ENCODE measurements at places on chromosomes 3 and 15.

- DNase-seq, result peak; percentile 21
Measured at GRCh38 chr15:45048794-45049631, 26.0 kb downstream of the SORD start.

DNA sequence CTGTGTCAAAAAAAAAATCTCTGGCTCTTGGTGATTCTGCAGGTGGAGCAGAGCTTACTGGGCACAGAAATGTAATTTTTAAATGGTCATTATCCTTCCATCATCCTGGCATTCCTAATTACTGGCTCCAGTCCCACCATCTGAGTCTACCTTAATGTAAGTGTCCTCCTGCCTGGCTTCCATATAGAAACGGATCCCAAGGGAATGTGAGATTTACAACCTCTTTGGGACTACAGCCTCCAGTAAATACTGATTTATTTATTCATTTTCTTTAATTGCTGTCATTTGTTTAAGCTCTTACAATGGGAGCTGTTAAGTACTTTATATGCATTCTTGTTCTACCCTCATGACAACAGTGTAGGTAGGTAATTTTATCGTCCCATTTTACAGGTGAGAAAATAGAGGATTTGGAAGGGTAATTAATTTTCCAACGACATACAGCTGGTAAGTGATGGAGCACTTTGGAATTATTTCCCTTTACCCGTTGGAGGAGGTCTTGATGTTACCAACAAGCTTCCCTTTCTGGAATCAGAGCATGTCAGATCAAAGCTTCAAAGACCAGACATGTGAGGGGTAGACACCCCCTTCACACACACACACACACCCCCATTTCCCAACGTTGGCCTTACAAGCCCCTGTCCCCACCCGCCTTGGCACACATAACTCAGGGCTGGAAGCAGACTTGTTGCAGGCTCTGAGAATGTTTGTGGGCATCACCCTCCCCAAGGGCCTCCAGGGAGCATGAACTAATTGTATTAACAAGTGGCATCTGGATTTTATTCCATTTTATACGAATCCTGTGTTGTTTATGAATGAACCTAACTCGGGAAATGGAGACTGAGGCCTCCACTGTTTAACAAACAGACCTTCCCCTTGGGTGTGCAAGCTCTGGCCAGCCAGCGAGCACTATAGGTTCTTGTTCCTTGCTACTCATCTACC lies 116.9 kb downstream of the ALDH1A2 start:
- DNase-seq, result no peak

GRCh38 chr15:74499366-74499765 lies 38.4 kb upstream of the UBL7 start:
- no peak for DNase-seq

DNA sequence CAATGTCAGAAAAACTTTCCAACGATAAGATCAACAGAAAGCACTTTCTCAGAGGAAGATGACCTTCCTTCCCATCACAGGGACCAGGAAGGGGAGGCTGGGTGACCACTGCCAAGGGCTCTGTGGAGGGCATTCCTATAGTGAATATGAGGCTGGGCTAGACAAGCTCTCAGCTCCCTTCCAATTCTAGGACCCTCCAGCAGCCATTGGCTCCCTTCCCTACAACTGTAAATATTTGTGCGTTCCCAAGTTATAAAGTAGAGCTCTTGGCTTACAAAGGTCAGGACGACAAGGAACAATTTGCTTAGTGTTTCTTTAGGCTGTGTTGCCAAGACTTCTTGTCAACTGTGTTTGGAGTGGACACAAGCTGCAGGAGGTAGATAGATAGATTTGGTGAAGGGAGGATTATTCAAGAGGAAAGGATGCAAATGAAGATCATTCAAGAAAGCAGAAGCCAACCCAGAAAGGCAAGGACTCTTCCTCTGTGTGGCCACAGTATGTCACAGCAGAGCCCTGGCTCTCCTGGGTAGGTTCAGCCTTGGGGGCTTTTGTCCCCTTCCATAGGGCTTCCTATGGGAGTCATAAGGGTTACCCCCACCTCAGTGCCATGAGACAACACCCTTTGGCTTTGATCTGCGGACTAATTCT lies 223.6 kb upstream of the TLE3 start:
- no peak for DNase-seq

DNA sequence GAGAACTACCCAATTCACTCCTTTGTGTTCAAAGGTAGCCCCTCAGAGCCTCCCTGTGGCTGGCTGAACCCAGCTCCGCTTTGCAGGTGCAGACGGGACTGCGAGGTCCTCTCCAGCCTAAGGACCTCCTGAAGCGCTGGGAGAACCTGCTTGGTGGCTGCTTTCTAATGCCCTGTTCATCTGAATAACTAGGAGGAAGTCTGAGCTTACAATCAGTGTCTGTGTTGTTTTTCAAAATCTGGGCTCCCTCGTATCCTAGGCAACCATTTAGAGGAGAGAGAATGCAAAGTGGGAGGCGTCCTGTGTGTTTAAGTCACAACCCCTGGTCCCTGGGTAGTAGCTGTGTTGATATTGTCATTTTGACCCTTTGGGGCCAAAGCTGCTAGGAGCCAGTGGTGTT lies 99.9 kb downstream of the GABRG3 start:
- no peak for DNase-seq

- DNase-seq, result no peak
Measured at GRCh38 chr3:123656691-123657090, 71.8 kb upstream of the HACD2 start.

GRCh38 chr15:75663931-75664421 lies 16.3 kb downstream of the SNX33 start:
- no peak for DNase-seq

DNA sequence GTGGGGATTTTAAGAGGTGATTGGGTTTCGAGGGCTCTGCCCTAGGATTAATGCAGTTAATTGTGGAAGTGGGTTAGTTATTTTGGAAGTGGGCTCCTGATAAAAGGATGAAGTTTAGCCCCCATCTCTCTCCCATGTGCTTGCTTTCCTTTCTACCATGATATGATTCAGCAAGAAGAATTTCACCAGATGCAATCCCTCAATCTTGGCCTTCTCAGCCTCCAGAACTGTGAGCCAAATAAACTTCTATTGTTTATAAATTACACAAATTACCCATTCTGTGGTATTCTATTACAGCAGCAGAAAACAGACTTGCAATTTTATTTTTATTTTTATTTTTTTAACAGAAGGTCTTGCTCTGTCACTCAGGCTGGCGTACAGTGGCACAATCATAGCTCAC lies 27.3 kb upstream of the UBE2E1 start:
- DNase-seq, result peak; percentile 41

DNA sequence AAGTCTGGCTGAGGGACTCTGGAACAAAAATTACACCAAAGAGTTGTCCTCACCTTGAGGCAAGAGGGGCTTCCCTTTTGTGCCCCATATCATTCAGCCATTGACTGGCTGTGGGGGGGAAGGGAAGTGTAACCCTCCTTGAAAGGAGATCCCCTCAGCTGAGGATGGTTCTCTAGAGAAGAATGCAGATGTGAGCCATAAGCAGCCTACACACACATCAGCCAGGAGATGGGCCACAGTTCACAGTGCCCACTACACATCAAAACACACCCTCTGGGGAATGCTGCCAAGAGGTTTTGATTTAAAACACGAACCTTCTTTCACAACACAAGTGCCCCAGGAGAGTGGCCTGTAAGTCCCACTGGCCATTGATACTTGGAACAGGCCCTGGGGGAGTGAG lies 231.2 kb upstream of the CTDSPL start:
- no peak for DNase-seq

DNA sequence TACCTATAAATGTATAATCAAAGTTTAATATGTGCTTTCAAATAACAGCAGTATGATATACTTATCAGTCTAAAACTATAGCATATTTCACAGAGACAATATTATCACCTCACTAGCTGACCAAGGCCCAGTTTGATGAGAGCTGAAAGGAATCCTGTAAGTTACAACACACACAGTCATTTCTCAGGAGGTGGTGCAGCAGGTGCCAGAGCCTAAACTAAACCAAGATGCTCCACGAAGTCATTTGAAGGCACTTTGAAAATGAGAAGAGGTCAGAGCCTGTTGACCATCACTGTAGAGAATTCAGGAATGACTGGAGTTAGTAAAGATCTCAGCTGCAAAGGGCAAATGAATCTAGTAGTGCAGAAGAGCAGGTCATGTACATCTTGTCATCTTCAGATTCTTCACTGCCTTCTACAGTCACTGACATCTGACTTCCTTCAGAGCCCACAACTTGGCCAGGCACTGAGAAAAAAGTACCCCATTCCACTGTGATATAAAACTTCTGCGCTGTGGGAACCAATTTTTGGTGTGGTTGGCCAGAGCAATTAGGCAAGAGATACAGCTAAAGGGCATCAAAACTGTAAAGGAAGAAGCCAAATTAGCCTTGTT lies 7.9 kb downstream of the GBE1 start:
- no peak for DNase-seq

DNA sequence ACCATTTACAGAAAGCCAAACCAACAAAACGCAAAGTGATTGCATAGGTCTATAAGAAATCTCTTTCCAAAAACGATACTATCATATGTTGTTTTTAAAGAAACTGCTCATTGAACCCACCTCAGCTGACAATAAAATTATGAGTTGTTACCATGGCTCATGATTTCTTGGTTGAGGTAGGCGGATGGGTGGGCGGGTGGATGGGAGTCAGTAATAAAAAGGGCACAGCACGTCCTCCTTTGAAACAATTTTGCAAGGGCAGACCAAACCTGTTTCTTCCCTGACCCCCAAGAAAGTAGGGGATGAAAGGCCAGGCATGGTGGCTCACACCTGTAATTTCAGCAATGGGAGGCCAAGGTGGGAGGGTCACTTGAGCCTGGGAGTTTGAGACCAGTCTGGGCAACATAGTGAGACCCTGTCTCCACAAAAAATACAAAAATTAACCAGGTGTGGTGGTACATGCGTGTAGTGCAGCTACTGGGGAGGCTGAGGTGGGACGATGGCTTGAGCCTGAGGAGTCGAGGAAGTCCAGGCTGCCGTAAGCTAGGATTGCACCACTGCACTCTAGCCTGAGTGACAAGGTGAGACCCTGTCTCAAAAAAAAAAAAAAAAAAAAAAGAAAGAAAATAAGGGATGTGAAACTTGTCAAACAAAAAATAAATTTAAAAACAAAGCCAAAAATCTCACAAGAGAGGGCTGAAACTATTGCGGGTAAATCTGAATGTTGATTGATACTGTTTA lies 2.1 kb downstream of the ABHD10 start:
- no peak for DNase-seq

DNA sequence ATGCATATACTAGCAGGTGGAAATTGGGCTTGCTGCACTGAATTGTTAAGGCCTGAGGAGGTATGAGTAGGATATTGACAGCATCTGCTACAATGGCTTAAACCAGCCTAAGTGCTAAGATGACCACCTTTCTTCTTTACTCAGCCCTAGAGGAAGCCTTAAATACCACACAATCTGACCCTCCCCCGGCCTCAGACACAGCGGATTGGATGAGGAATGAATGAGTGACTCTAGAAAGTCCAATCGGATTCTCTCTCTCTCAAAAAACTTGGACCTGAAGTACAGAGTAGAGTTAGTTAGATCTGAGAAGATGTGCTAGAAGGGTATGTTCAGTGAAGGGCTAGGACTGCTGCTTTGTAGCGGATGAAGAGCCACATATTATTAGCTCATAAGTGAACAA lies 39.9 kb upstream of the C3orf49 start:
- DNase-seq, result no peak

GRCh38 chr3:42042747-42043098 lies 48.4 kb upstream of the TRAK1 start:
- no peak for DNase-seq
